ENCODE measurements at places on chromosomes 4 and X.

DNA sequence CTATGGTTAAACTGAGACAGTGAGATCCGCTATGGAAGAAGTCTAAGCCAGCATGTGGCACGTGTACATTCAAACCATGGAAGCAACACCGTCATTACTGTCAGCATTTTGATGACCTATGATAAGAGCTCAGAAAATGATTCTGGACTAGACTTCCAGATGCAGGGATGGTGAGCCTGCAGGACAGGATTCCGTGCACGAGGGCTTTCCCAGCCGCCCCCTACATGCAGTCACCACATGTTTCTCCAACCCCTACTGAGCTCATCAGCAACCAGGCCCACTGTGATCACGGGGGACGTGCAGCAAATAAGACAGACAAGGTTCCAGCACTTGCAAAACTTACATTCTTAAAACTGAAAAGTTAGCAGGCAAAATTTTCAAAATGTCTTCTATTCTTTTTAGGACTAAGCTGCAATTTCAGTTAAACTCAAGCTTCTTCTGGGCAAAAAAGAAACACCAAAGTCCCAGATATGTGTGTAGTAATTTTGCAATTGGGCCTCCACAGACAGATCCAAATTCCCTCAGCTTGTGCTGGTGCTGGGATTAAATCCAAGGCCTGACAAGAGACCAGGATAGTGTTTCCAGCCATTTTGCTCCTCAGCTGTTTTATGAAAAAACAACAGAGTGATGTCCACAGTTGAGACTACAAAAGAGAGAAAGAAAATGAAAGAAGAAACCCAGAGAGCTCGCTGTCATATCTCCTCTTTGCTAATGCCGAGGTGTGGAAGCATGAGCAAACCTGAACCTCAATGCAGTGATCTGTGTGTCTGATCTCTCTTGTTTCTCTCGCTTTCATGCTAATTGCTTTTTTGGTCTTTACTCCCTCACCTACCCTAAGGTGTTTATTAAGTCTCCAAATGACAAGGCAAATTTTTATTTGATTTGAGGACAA, 118.2 kb downstream of the AFAP1 start:
- DNase-seq = no peak

- DNase-seq = no peak
Observed at GRCh38 chr4:72568959-72569718, at the start of gene ADAMTS3. TSS of gene ADAMTS3 (minus strand) at chr4:72569221. CDS start at chr4:72568762, 459 bp downstream.

- no peak for DNase-seq
Observed at GRCh38 chr4:101042847-101043246, 304.5 kb downstream of the PPP3CA start.

- DNase-seq = no peak
Observed at GRCh38 chr4:178894126-178894525, 1451.9 kb upstream of the AGA start.
